AG09319 (cell line): ENCODE measurements at places on chromosomes 7 and 10.
A peak's percentile ranks its signal among the peaks of the same experiment; 100 is the strongest.

GRCh38 chr10:23060918-23061317 lies 34.5 kb upstream of the MSRB2 start:
- DNase-seq, result no peak

GRCh38 chr10:92552310-92552709 lies 21.6 kb downstream of the IDE start:
- DNase-seq, result no peak

- no peak for DNase-seq
These were observed 91.1 kb downstream of the SVIL start for GRCh38 chr10:29543715-29544114.

GRCh38 chr7:138555684-138556083 lies 95.6 kb downstream of the TRIM24 start:
- no peak for DNase-seq

- DNase-seq, result no peak
These were observed 4.9 kb upstream of the ABCB4 start for GRCh38 chr7:87480386-87480785.

GRCh38 chr10:36504758-36505157 lies 620.6 kb upstream of the ANKRD30A start:
- no peak for DNase-seq

DNA sequence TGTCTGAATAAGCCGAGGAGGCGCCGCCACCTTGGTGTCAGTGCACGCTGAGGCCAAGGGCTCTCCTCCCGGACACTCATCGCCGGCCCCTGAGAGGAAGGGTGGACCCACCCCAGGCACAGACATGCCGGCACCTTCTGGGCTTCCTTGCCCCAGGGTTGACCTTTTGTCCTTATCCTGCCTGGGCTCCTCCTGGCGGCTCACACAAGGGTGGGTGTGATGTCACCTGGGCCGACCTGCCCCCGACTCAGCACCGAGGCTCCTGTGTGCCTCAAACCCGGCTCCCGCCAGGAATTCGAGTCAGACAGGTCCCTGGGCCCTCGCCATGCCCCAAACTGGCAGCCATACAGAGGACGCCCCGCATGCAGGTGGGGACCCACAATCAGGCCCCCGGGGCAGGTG lies 17.7 kb upstream of the CFAP46 start:
- DNase-seq, result no peak

DNA sequence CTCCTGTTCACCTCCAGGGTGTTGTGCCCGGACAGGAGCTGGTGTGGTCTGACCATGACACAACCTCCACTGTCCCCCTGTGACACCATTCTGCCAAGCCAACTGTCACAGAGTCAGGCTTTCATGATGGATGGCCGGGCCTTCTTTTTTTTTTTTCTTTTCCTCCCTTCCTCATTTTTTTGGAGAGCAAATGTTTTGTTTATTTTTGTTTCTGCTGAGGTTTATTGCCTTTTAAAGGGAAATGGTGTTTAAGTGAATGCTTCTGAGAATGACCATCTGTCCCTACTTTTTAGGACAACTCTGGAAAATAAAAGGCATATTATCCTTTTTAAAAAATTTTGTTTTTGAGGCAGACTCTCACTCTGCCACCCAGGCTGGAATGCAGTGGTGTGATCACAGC lies 115.1 kb upstream of the NPS start:
- no peak for DNase-seq

- DNase-seq, result no peak
These were observed 79.4 kb downstream of the PDGFA start for GRCh38 chr7:440059-440749.

DNA sequence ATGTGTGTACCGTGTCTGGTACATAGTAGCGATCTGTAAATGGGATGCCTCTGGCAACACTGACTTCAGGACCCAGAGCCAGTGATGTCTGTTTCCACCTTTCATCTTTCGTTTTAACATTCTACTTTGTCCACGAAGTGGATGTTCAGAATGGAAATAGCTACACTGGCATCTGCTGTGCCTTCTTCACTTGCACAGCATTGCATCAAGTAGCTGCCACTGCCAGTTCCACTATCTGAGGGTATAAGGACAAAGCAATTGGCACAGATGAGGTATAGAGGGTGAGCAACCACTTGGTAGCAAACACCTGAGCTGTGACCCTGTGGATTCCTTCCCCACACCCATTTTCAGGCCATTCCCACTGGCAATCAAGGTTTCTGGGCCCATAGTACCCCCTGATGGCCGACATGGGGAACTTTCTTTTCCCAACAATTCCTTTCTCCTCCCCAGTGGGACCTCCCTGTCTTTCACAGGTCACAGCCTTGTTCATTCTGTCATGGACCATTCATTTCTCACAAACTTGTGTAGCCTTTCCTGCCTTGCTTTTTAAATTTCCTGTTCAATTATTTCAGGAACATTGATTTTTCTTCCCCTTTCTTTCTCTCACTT lies 4.0 kb downstream of the ITGA8 start:
- no peak for DNase-seq

DNA sequence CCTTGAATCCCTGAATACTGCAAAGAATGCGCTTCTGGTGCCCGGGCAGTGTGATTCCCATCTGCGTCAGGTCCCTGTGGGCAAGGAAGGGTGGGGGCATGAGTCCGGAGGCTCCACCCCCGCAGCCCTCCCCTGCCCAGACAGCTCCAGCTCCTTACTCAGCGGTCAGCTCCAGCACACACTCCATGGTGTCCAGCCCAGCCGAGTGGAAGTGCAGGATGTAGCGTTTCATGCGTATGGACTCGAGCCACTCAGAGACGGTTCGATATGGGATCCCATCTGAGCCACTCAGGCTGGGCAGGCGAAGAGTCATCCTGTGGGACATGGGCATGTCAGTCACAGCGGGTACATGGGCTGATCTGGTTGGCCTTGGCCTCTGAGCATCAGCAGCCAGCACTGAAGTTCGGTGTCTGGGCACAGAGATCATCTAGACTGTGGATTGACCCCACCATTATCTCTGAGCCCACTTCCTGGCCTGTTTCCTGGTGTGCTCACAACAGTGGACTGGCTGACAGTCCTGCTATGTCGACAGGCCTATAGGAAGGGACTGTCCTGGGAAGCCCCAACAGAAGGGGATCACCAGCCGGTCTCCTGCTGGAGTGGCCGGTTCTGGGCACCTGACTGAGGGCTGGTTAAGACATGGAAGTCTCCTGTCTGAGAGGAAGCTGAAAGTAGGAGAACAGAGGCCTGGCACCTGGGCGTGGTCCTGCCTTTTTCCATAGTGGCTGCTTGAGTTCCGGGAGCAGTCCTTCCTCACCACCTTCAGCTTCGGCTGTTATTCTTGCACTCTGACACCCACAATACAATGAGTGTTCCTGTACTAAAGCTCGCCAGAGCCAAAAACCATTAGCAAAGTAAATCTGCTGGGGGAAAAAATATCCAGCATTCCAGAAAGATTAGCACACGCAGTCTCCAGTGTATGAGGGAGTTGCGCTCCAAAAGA lies 10.6 kb downstream of the ZYX start:
- peak; percentile 46 for DNase-seq

- DNase-seq, result no peak
These were observed 59.6 kb upstream of the CAPZA2 start for GRCh38 chr7:116802746-116803152.

DNA sequence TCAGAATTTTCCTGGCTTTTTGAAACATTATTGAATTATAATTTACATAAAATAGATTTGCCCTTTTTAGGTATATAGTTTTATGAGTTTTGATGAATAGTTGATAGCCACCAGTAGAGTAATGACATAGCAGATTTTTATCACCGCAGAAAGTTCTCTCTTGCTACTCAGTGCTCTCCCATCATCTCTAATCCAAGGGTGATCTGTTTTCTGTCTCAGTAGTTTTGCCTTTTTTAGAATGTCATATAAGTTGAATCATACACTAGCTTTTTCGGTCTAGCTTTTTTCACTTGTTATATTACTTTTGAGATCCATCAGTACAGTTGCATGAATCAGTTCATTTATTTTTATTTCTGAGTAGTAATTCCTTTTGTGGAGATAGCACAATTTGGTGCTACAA lies 17.9 kb downstream of the RSBN1L start:
- no peak for DNase-seq

DNA sequence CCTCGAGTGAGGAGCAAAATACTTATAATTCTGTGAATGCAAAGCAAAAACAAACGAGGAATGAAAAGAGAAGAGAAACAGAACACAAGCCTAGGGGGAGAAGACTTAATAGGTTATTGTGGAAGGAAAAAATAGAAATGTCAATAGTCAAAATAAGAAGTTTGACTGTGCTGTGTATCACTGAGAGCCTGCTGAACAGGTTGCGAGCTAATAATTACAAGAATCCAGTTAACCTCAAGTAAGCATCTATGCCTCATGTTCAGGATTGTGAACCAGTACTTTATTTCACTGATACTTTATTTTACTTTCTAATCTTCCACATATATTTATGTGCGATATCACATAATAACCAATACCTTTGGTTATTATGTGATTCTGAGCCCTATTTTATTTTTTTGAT lies 316.7 kb downstream of the OTUD1 start:
- DNase-seq, result no peak

DNA sequence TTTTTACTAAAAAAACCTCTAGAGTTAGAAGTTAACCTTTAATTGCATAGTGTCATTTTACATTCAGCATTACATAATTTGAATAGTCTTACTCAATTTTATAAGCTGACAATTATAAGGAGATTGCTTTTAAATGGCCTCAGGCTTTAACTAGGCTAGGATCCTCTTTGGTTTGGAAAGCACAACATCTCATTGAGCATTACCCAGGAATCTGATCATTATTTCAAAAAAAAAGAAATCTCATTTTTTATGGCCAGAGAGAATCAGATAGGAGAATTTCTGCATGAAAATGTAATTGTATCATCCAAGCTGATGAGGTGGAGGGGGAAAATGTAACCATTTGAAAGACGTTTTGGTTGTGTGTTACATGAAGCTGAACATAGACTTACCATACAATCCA lies 324.9 kb upstream of the POT1 start:
- DNase-seq, result no peak

GRCh38 chr7:38548605-38549004 lies 82.6 kb downstream of the AMPH start:
- DNase-seq, result no peak

DNA sequence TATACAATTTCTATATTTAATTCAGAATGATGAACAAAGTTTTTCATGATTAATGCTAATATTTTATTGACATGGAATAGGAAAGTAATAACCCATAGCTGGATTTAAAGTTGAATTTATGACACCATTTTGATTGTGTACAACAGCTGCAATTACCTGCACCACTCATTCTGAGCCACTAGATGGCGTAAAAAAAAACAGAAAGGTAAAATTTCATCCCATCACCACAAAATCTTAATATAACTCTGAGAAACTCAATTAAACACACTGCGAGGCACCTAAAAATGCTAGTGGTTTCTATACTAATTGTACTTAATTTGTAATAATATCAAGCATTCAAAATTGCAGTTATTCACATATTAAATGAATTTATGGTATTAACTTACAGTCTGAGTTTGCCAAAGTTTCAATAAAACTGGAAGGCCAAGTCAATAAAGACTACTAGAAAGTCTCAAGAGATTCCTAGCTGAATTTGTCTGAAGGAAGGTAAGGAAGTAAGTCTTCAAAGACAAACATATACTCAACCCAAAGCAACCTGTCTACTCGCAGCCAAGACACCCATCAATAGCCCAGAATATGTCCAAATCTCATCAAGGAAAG lies 182.5 kb downstream of the SKAP2 start:
- DNase-seq, result no peak

- DNase-seq, result no peak
These were observed 364.2 kb downstream of the AUTS2 start for GRCh38 chr7:69962186-69963065.

- DNase-seq, result no peak
These were observed 10.6 kb downstream of the SGMS1 start for GRCh38 chr10:50613150-50613549.
